Airway epithelial cell (primary cell): ENCODE measurements at places on chromosomes 7 and 10. TPM values are rescaled to one million over a fixed set of nuclear protein-coding genes. Genes with fewer than 3 reads are reported as not detected.

PDZD7 gene
- total RNA-seq = 0.88 and 1.2 TPM in 2 replicates

NKX2-3 gene
- not detected in 2 replicates for total RNA-seq

BAIAP2L1 gene
- total RNA-seq = 29.0 and 29.4 TPM in 2 replicates

SPAM1 gene
- total RNA-seq = not detected in 2 replicates

IQUB gene
- total RNA-seq = 0.19 and 0.21 TPM in 2 replicates

TEX36 gene
- total RNA-seq = not detected in 2 replicates

VAX1 gene
- total RNA-seq = not detected in 2 replicates

CTAGE4 gene
- total RNA-seq = 1.4 and 1.5 TPM in 2 replicates
